ENCODE measurements at places on chromosomes 13 and 19.

- DNase-seq: no peak
Measured at GRCh38 chr13:99724633-99725517, 223.6 kb downstream of the TM9SF2 start.

- no peak for DNase-seq
Measured at GRCh38 chr19:2483084-2483483, 7.2 kb downstream of the GADD45B start.

DNA sequence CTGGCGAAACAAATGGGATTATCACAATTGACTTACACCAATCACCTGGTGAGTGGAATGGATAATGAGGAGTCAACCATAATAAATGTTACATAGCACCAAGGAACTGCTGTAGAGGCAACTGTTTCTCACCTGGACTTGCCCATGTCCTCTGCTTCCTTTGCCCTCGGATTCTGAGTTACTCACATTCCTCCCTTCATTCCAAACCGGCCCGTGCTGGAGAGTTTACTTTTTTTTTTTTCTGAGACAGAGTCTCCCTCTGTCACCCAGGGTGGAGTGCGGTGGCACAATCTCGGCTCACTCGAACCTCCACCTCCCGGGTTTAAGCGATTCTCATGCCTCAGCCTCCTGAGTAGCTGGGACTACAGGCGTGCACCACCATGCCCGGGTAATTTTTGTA, 41.5 kb upstream of the TSC22D1 start:
- DNase-seq: no peak

DNA sequence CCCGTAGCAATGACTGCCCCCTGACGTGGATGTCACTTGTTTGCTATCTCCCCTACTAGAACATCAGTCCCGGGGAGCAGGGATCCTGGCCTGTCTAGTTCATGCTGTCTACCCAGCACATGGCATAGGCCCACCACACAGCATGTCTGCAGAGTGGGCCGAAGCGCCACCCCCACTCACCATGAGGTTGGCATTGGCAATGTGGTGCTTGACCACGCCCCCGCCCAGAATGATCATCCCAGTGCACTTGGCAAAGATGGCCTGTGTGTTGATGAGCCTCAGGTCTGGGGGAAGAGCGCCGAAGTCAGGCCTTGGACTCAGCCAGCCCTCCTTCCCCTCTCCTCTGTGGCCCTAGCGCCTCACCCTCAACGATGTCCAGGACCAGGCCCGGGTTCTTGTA, 4.8 kb downstream of the DHPS start:
- no peak for DNase-seq

- DNase-seq: no peak
Measured at GRCh38 chr13:94256721-94257120, 222.8 kb downstream of the DCT start.

DNA sequence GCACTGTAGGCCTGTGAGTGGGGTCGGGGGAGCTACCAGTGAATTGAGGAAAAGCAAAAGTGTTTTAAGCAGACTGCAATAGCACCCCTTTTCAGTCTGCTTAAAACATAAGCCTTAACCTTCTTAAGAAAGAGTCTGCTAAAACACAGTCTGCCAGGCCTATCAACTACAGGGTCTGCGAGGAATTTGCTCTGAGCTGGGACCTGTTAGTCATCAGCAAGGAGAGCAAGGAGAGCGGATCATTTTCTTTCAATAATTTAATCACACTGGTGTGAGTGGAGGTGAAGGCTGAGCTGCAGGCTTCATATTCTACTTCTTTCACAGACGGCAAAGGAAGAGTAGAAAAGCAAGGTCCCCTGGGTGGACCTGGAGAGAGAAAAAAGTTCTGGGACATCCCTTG, 342.7 kb downstream of the ENOX1 start:
- DNase-seq: no peak

- no peak for DNase-seq
Measured at GRCh38 chr13:95234242-95234641, 67.0 kb downstream of the ABCC4 start.
